ENCODE measurements at places on chromosomes 2 and 18.

DNA sequence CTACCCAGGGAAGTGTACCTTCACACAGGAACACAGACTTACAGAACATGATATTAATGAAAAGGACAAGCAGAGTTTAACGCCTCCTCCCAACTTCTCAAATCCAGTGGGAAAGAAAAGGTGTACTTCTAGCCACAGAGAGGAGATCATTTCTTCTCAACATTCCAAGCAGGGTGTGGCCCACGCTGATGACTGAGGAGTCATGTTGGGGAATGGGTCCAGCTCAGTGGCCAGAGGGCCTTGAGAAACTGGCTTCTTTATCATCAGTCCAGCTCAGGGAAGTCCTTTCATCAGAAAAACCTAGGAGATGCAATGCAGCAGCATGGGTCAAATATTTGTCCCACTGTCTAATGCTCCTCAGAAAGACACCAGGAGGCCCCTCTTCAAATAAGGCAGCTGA, 63.0 kb downstream of the RBM43 start:
- no peak for DNase-seq

GRCh38 chr2:50863218-50863617, 168.7 kb downstream of the NRXN1 start:
- DNase-seq, result no peak

- no peak for DNase-seq
Measured at GRCh38 chr2:175844169-175844568, 157.9 kb downstream of the LNPK start.

GRCh38 chr18:28411806-28412205, 234.9 kb upstream of the CDH2 start:
- DNase-seq, result no peak

DNA sequence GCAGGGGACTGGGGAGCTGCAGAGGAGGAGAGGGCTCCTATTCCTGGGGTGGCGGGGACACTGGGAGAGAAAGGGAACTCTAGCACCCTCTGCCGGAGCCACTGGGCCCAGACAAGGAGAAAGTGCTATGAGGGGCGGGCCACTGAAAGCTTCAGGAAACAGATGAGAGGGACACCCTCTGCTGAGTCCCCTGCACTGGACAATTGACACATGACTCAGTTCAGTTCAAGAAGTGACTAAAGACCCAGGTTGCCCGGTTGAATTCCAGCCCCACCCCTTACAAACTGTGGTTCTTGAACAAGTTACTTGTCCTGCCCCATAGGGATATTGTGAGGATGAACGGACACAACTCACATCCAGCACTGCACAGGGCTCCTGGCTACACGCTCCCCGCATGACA, 5.0 kb downstream of the RUFY4 start:
- DNase-seq, result no peak

- no peak for DNase-seq
Measured at GRCh38 chr18:47425365-47425764, 173.9 kb upstream of the SKOR2 start.

- no peak for DNase-seq
Measured at GRCh38 chr2:206154197-206154596, 5.0 kb downstream of the NDUFS1 start.

DNA sequence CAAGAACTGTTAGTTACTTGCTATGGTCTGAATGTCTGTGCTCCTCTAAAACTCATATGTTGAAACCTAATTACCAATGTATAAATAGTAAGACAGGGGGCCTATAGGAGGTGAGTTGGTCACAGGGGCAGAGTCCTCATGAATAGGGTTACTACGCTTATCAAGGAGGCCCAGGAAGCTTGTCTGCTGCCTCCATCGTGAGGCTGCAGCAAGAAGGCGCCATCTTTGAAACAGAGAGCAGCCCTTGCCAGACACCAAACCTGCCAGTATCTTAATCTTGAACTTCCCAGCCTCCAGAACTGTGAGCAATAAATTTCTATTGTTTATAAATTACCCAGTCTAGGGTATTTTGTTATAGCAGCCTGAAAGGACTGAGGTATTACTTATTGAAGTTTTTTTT, 79.1 kb downstream of the TGIF1 start:
- DNase-seq, result no peak

GRCh38 chr2:112636605-112637288, 9.0 kb upstream of the SLC20A1 start:
- DNase-seq, result no peak

- no peak for DNase-seq
Measured at GRCh38 chr2:45311559-45311958, 299.5 kb downstream of the SRBD1 start.

DNA sequence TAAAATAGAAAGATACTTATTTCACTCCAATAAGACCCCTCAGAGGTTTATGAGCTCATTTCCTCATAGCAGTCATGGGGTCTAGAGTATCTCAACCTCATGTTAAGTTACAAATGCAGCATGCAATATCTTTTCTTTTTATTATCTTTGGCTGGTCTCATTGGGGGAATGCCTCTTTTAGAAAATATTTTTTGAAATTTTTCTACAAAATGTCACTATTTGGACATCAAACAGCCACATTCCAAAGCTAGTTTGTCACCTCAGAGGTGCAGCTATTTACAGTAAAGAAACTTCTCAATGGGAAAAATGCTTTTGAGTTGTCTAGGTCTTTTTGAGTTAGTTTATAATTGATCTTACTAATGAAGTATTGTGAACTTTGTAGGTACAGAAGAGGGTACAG, 370.7 kb upstream of the LRATD1 start:
- DNase-seq, result no peak

DNA sequence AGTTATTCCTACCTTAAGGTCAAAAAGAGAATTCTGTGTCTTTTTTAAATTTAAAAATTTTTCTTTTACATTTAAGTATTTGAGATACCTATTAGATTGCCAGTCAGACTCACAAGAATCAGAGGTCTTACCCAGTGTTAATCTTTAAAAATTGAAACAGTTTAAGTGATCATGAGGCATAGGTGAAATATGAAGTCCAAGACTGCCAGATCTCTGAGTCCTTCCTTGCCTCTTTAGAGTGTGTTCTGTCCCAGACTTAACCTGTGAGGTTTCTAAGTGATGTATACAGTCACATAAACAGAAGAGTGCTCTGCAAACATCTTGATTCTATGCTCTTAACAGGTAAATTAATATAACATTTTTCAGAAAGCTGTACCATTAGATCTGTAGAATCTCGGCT, 40.6 kb downstream of the ACTR3 start:
- no peak for DNase-seq

- DNase-seq, result no peak
Measured at GRCh38 chr2:144198116-144198515, 321.8 kb downstream of the ZEB2 start.
